ENCODE measurements at places on chromosomes 1 and 21.

GRCh38 chr1:41342774-41343355 is 18.4 kb upstream of the FOXO6 start:
- DNase-seq: no peak

GRCh38 chr1:219626865-219627264 is 14.0 kb upstream of the ZC3H11B start:
- DNase-seq: no peak

DNA sequence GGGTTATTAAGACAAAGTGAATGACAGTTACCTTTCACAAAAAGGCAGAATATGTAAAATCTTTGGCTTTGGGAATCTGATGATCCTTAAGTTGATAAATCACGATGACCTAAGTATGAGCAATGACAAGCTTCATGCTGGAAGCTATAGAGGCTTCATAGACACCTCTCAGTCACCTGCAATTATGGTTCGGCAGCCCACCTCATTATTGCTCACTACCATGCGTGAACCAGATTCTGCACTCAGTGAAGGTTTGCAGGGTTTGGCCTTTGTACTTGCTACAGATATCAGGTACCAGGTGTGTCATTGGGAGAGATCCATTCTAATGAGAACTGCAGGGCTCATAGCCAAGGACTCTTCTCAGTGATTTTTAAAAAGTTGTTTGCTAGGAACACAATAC is 163.5 kb downstream of the KCTD3 start:
- no peak for DNase-seq

GRCh38 chr1:245648749-245649522 is 494.2 kb downstream of the KIF26B start:
- DNase-seq: no peak

GRCh38 chr1:109759513-109760334 is 4.0 kb downstream of the EPS8L3 start:
- DNase-seq: no peak

DNA sequence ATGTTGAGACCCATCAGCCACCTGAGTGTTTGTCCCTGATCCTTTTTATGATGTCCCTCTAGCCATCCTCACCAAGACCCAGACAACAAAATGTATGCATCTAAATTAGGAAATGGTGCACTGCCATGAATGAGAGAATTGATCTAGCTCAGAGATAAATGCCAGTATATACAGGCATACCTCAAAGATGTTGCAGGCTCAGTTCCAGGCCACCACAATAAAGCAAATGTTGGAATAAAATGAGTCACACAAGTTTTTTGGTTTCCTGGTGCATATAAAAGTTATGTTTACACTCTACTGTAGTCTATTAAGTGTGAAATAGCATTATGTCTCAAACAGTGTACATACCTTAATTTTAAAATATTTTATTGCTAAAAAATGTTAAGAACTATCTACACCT is 63.9 kb downstream of the CHIA start:
- DNase-seq: no peak

- no peak for DNase-seq
Measured at GRCh38 chr1:86858524-86859261, 55.2 kb downstream of the SELENOF start.

- DNase-seq: no peak
Measured at GRCh38 chr1:18881164-18881563, 21.2 kb downstream of the ALDH4A1 start.

- DNase-seq: no peak
Measured at GRCh38 chr1:227127891-227128290, 187.8 kb downstream of the COQ8A start.

GRCh38 chr1:173628888-173629287 is 6.2 kb upstream of the TEX50 start:
- DNase-seq: no peak

GRCh38 chr1:89631816-89632656 is 884 bp upstream of the LRRC8C start:
- no peak for DNase-seq

DNA sequence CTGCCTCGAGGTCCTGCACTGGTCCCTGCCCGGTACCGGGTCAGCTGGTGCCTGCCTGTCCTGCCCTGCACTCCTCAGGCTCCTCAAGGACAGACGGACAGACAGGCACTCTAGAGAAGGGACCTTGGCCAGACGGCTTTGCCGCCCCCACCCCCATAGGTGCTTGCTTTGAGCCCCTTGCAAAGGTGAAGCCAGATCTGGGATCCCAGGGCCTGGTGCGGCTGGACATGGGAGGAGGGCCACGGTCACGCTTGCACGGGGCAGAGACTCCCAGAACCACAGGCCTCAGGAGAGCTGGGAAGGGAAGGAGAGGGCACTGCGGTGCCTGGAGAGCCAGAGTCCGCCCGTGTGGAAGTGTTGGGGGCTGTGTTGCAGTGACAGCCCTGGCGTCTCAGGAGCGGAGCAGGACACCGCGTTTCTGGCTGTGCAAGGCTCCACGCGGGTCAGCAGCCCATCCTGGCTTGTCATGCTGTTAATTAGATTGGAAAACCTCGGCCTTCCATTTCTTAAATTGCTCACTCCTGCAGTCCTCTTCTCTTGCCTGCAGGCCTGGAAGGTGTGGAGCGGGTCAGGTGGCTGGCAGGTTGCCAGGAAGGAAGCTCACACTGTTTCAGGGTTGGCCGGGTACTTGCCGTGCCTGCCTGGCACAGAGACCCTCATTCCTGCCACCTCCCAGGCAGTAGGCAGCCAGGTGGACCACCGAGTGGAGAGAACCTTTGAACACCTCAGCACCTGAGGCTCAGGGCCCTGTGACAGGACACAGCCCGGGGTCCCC is 16.3 kb downstream of the COL18A1 start:
- no peak for DNase-seq

- no peak for DNase-seq
Measured at GRCh38 chr1:190244406-190244805, 233.3 kb downstream of the BRINP3 start.

DNA sequence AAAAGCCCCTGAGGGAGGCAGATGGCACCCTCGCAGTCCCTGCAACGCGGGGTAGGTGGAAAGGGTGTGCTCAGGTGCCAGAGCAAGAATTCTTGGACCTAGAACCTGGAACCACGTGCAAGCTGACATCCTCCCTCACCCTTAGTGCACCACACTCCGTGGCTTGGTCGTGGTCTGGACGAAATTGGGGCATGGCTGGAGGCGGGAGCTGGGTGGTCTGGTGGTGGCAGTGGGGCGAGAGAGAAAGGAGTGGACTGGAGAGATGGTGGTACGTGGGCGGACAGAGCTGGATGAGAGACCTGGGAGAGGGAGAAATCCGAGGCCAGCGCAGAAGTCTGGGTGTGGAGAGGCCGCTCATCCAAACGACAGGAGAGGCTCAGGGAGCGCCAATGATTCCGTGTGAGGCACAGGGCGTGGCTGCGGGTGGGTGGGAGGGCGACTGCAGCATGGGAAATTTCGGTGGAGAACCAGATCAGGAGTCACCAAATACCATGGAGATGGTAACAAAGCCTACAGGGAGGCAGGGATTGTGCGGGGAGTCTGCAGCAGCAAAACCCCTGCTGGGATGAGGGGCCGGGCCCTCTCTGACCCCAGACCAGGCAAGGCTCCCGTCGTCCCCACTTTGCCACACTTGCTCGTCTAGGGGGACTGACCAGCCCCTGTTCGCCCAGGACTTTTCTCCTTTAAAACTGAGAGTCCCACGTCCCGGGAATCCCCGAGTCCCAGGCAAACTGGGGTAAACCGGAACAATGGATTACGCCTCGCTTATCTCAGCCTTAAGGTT is 31.9 kb downstream of the CDCP2 start:
- DNase-seq: no peak

Measured in stimulated activated CD8-positive, alpha-beta memory T cell treated with anti-CD3 and anti-CD28 coated beads, Interleukin-15, amount 100 ng/mL, for 4 hours (primary cell).